ENCODE measurements at places on chromosomes 2 and 18. TPM values are rescaled to one million over a fixed set of nuclear protein-coding genes. Genes with fewer than 3 reads are reported as not detected.

ARHGAP25 gene
- total RNA-seq: 0.82 TPM

RETSAT gene
- 19.7 TPM for total RNA-seq

SFTPB gene
- total RNA-seq: not detected

FSHR gene
- total RNA-seq: 6.5 TPM

SH3RF3 gene
- 1.4 TPM for total RNA-seq

GRCh38 chr2:46989491-46990230 is 74.1 kb upstream of the MCFD2 start:
- H3K36me3 ChIP-seq: no peaks in the 10 kb centered on the region
- no peak for DNase-seq
- H3K4me3 ChIP-seq: no peak overlapping the region

GRCh38 chr2:15050483-15050882 is 418.0 kb downstream of the LRATD1 start:
- no peak overlapping the region for H3K27ac ChIP-seq
- no peak overlapping the region for H3K4me3 ChIP-seq
- peaks cover 18% of the 10 kb centered on the region for H3K27me3 ChIP-seq

- no peaks in the 10 kb centered on the region for H3K27me3 ChIP-seq
- no peak overlapping the region for H3K4me3 ChIP-seq
These were observed 2.0 kb upstream of the THUMPD2 start for GRCh38 chr2:39780825-39781600.

DNA sequence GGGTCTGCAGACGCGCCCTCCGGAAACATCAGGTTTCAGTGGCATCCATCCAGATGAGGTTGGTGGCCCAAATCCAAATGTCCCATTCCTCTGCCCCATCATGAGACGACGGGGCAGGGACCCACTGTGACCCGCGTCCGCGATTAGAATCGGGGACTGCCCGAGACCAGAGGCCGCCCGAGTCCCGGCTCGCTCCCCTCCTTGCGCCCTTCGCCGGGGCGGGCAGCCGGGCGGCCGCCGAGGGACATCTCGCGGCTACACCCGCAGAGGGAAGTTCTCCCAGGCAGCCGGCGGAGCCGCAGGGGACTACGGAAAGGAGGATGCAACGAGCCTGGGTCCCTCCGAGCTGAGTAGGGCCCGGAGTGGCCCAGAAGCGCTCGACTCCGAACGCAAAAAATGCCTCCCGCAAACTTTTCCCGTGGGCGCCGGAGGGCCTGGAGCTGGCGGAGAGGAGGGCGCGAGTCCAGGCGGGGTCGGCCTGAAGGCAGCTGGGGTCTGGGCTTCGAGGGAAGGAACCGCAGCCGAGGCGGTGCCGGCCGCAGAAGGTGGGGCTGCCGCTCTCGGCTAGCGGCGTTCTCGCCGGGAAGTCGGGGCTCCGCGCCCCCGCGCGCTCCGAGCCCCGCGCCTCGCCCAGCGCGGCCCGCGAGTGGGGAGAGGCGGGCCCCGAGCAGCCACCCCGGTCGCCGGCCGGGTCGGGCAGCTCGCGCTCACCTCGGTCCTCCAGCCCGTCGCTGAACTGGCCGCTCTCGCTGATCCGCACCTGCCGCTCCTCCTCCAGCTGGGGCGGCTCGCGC is 580 bp downstream of the TMEM163 start:
- H3K27me3 ChIP-seq: peaks cover 92% of the 10 kb centered on the region
- no peak overlapping the region for H3K27ac ChIP-seq
- H3K36me3 ChIP-seq: no peaks in the 10 kb centered on the region

GRCh38 chr2:128374001-128374710 is 55.5 kb upstream of the HS6ST1 start:
- H3K36me3 ChIP-seq: no peaks in the 10 kb centered on the region
- H3K27ac ChIP-seq: no peak overlapping the region
- H3K27me3 ChIP-seq: no peaks in the 10 kb centered on the region
- H3K4me1 ChIP-seq: peaks cover 10% of the 10 kb centered on the region
- DNase-seq: no peak

DNA sequence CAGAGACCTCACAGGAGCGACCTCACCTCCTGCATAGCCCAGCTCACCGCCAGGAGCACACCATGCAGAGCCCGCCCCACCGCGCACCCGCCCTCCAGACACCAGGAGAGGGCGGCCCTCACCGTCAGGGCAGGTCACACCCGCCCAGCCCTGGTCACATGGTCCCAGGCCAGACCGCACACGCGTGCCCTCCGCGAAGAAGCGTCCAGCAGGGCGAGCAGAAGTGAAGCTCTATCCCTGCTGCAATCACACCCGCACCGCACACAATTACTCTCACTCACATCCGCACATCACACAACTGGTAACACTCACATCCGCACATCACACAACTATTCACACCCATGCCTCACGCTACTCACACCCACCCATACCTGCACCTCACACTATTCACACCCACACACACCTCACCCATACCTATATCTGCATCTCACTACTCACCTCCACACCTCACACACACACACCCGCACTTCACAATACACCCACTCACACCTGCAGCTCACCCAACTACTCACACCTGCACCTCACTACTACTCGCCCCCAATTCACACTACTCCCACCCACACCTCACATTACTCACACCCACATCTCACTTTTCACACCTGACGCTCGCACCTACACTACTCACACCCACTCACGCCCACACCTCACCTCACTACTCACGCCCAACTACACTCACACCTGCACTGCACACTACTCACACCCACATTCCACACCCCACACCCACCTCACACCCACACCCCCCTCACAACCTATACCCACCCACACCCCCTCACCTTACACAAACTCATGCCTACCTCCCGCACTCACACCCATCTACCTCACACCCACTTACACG is 242.0 kb downstream of the HDAC4 start:
- H3K4me3 ChIP-seq: no peak overlapping the region
- no peak overlapping the region for H3K27ac ChIP-seq
- DNase-seq: peak; percentile 62
- H3K4me1 ChIP-seq: no peaks in the 10 kb centered on the region
- H3K27me3 ChIP-seq: no peaks in the 10 kb centered on the region

DNA sequence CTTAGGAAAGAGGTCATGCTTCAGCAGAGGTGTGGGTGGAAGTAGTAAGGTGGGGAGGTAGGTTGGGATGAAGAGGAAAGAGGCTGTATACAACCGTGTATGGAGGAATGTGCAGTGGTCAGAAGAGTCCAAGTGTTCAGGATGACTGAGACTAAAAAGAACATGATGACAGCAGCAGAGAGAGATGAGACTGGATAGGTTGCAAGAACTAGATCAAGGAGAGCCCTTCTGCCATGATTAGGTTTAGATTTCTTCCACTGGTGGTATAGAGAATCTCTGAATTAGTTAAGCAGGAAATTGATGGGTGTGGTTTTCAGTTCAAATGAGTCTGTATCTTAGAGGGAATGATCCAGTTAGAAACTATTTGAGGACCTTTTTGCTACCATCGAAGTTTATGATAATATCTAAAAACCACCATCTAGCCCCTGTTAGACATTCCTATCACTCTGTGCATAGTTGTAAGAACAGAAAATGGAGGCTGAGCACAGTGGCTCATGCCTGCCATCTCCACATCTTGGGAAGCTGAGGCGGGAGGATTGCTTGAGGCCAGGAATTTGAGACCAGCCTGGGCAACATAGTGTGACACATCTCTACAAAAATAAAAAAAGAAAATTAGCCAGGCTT is 221.0 kb downstream of the LTBP1 start:
- H3K27me3 ChIP-seq: no peaks in the 10 kb centered on the region
- H3K4me1 ChIP-seq: no peaks in the 10 kb centered on the region
- no peak overlapping the region for H3K4me3 ChIP-seq
- no peak overlapping the region for H3K27ac ChIP-seq
- no peaks in the 10 kb centered on the region for H3K36me3 ChIP-seq

GRCh38 chr2:69517410-69517809 is 80.2 kb upstream of the NFU1 start:
- no peaks in the 10 kb centered on the region for H3K27me3 ChIP-seq
- peaks cover 60% of the 10 kb centered on the region for H3K36me3 ChIP-seq
- H3K27ac ChIP-seq: no peak overlapping the region

GRCh38 chr2:167544602-167545001 is 656.3 kb downstream of the XIRP2 start:
- peaks cover 3% of the 10 kb centered on the region for H3K4me1 ChIP-seq
- H3K27me3 ChIP-seq: peaks cover 3% of the 10 kb centered on the region
- no peak overlapping the region for H3K4me3 ChIP-seq
- no peak for DNase-seq
- no peaks in the 10 kb centered on the region for H3K36me3 ChIP-seq
- H3K27ac ChIP-seq: no peak overlapping the region

- DNase-seq: no peak
- H3K36me3 ChIP-seq: peaks cover 100% of the 10 kb centered on the region
- H3K4me1 ChIP-seq: peaks cover 3% of the 10 kb centered on the region
- no peaks in the 10 kb centered on the region for H3K27me3 ChIP-seq
These were observed 191.1 kb downstream of the CDH2 start for GRCh38 chr18:27985832-27986231.

DNA sequence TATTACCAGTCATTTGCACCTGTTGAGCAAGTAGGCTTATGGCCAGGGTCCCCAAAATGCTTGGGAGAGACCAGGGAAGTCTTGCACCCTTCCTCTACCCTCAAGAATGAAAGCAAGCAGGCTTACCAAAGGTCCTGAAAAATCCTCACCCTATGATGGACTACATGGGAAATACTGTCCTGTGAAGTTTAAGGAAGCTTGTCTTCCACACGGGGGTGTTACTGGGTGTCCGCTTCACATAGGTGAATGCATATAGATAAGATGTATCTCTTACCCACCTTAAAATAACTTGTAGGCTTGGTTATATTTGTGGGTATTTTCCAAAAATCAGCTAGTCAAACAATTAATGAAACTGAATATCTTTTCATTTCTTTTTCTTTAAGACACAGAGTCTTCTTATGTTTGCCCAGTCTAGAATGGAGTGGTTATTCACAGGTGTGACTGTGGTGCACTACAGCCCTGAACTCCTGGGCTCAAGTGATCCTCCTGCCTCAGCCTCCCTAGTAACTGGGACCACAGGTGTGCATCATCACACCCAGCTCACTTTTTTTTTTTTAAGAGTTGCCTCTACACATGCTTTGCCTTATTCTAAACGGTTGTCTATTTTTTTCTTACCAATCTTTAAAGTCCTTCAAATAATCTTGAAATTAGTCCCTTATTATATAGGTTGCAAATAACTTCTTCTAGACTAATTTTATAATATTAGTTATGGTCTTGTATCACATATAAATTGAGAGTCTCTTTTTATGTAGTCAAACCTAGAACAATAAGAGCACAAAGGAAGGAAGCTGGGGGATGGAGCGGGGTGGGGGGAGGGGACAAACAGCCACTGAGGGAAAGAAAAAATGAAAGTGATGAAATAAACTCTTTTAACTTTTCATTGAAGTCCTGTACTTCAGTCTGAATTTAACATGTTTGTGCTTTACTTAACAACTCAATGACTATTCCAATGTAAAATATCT is 49.0 kb downstream of the CERKL start:
- DNase-seq: no peak

GRCh38 chr2:173673640-173674039 is 291.5 kb downstream of the SP3 start:
- no peak overlapping the region for H3K4me3 ChIP-seq
- H3K4me1 ChIP-seq: no peaks in the 10 kb centered on the region
- no peak for DNase-seq
- H3K27me3 ChIP-seq: no peaks in the 10 kb centered on the region
- no peak overlapping the region for H3K27ac ChIP-seq

DNA sequence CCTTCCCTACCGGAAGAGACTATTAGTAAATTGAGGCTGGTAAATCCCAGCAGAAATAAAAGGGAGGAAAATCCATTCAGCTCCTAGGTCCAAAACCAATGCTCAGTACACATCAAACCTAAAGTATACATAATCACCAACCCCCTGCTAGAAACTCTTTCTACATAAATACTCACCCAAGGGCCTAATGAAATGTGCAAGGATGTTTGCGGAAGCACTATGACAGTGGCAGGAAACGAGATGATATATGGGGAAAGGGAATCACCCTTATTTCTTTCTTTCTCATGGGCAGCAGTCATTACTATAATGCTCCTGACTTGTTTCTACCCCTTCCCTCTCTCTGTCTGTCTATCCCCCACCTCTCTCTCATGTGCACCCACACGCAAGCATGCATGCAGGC is 1.3 kb upstream of the SCTR start:
- H3K4me3 ChIP-seq: no peak overlapping the region
- peaks cover 51% of the 10 kb centered on the region for H3K27me3 ChIP-seq
- no peaks in the 10 kb centered on the region for H3K36me3 ChIP-seq
- DNase-seq: no peak
- peaks cover 17% of the 10 kb centered on the region for H3K4me1 ChIP-seq

DNA sequence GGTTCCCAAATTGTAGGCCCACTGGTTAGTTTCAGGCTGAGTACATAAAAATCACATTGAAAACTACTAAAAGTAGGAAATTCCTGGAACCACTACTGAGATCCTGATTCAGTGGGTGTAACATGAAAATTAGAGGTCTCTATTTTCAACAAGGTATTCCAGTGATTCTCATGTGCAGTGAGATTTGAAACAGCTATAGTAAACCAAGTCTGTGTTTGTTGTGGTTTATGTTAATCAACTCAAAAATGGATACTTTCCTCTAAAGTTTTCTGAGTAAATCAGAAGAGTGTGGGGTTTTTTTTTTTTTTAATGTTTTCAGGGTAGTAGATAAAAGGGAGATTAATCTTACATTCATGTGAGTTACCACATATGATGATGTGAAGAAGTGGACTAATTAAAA is 42.4 kb upstream of the LIMS1 start:
- no peaks in the 10 kb centered on the region for H3K27me3 ChIP-seq
- no peak for DNase-seq
- H3K36me3 ChIP-seq: peaks cover 66% of the 10 kb centered on the region
- H3K27ac ChIP-seq: no peak overlapping the region

GRCh38 chr2:100831831-100832230 is 11.9 kb downstream of the NPAS2 start:
- no peaks in the 10 kb centered on the region for H3K27me3 ChIP-seq
- peak; percentile 24 for DNase-seq
- H3K36me3 ChIP-seq: no peaks in the 10 kb centered on the region
- no peak overlapping the region for H3K27ac ChIP-seq
- no peaks in the 10 kb centered on the region for H3K4me1 ChIP-seq

GRCh38 chr2:48719480-48720177 is 35.9 kb downstream of the LHCGR start:
- no peaks in the 10 kb centered on the region for H3K27me3 ChIP-seq
- no peak overlapping the region for H3K4me3 ChIP-seq
- DNase-seq: no peak
- no peaks in the 10 kb centered on the region for H3K4me1 ChIP-seq
- no peak overlapping the region for H3K27ac ChIP-seq

- H3K36me3 ChIP-seq: no peaks in the 10 kb centered on the region
- no peaks in the 10 kb centered on the region for H3K4me1 ChIP-seq
- DNase-seq: no peak
- no peak overlapping the region for H3K4me3 ChIP-seq
- H3K27ac ChIP-seq: no peak overlapping the region
These were observed 113.1 kb downstream of the SPP2 start for GRCh38 chr2:234163510-234164045.

GRCh38 chr2:77588438-77588837 is 66.3 kb upstream of the LRRTM4 start:
- no peaks in the 10 kb centered on the region for H3K27me3 ChIP-seq
- H3K4me3 ChIP-seq: no peak overlapping the region
- DNase-seq: no peak
- H3K4me1 ChIP-seq: peaks cover 4% of the 10 kb centered on the region

GRCh38 chr2:31207790-31208189 is 9.5 kb downstream of the CAPN14 start:
- no peaks in the 10 kb centered on the region for H3K36me3 ChIP-seq
- peaks cover 9% of the 10 kb centered on the region for H3K4me1 ChIP-seq
- peak; percentile 91 for DNase-seq
- no peak overlapping the region for H3K27ac ChIP-seq

- H3K36me3 ChIP-seq: no peaks in the 10 kb centered on the region
- DNase-seq: peak; percentile 85
- H3K4me3 ChIP-seq: no peak overlapping the region
- H3K4me1 ChIP-seq: no peaks in the 10 kb centered on the region
- no peak overlapping the region for H3K27ac ChIP-seq
- peaks cover 59% of the 10 kb centered on the region for H3K27me3 ChIP-seq
These were observed 5.8 kb downstream of the GAD1 start for GRCh38 chr2:170822290-170823087.

Data from endodermal cell (in vitro differentiated cells).